ENCODE measurements at places on chromosomes 7 and 10. TPM values are rescaled to one million over a fixed set of nuclear protein-coding genes. Genes with fewer than 3 reads are reported as not detected.

LIPM gene
- polyA plus RNA-seq: not detected

DNA sequence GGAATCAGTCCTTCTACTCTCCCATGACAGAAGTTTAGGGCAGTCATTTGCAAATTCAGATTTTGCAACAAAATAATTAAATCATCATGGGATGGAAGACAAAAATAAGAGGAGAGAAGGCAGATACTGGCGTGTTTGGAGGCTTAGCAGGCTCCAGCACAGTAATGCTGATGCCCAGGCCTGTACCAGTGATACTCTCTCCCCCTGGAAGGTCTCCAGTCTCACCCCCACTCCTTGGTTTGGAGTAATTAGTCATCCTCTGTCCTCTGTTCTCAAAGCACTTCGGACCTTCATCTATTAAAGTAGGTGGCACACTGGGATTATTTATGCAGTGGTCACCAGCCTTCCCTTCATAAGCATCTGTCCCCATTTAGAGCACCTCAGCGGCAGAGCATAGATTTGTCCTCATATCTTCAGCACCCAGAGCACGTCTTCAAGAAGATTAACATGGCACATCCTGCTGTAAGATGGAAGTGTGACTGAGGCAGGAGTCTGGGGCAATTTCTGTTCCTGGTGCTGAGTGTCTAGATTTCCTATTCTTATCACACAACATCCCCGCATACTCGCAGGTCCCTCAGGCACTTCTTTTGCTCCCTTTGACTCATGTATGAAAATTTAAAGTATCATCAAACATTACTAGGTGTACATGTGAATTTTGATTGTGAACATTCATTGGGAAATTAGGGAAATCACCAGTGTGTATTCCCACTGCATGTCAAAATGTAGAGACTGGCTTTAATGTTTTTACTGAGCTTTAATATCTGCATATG, 31.3 kb upstream of the TRIL start:
- no peak for DNase-seq

DNA sequence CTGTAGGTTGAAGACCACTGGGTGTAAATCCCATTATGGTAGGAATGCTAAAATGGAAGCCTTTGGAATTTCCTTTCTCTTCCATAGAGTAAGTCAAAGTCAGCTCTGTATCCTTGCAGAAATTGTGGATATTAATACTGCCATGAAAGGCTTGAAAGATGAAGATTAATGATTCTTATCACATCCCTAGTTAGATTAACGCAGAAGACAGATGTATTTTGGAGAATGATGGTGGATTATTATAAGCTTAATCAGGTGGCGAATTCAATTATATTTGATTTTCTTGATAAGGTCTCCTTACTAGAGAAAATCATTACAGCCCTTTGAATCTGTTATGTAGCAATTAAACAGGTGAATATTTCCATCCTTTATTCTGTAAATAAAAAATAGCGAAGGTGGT, 270.1 kb downstream of the PHF14 start:
- DNase-seq: no peak

DNA sequence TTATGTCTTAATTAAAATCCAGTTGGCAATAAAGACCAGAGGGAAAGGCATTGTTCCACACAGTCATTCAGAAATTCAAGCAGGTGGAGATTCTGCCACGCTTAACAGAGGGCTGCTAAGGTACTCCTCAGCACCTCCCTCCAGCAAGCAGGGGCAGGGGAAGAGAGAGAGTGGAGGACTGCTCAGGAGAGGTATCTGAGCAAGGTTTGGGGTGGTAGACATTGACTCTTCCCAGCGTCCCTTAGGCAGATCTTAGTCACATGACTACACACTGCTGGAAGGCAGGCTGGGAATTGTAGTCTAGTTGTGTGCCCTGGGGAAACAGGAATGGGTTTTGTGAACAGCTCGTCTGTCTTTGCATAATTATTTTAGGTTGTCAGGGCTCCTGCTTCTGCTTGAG, 181.6 kb downstream of the NPSR1 start:
- no peak for DNase-seq

GRCh38 chr10:131949041-131949862, 32.5 kb downstream of the BNIP3 start:
- DNase-seq: no peak

- no peak for DNase-seq
Observed at GRCh38 chr10:60536529-60537114, 146.9 kb upstream of the ANK3 start.

DNA sequence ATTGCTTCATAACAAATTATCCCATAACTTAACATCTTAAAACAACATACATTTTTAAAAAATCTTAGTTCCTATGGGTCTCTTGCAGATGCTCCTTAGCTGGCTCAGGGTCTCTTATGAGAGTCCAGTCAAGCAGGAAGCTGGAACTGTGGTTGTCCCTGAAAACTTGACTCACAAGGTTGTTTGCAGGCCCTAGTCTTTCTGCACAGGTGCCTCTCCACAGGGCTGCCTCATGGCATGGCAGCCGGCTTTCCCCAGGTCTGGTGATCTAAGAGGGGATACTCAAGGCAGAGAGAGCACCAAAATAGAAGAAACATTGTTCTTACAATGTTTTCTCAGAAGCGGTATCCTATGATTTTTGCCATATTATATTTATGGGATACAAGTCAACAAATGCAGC, 127.1 kb downstream of the CDK14 start:
- DNase-seq: no peak

All from right renal pelvis (tissue), 4 donors.